Left renal cortex interstitium (tissue), 4 donors: ENCODE measurements at places on chromosomes 5 and 9. TPM values are rescaled to one million over a fixed set of nuclear protein-coding genes. Genes with fewer than 3 reads are reported as not detected.

The RASGRF2 gene
- polyA plus RNA-seq, result 2.3 TPM

The DND1 gene
- polyA plus RNA-seq, result not detected

The CCDC192 gene
- polyA plus RNA-seq, result 1.4 TPM

The IL7R gene
- polyA plus RNA-seq, result 0.72 TPM

The IGFBPL1 gene
- 1.0 TPM for polyA plus RNA-seq

The INSYN2B gene
- polyA plus RNA-seq, result 1.5 TPM

The SCGB3A2 gene
- 0.36 TPM for polyA plus RNA-seq

The GDNF gene
- polyA plus RNA-seq, result 12.6 TPM

The IFNA2 gene
- not detected for polyA plus RNA-seq

The ORM2 gene
- not detected for polyA plus RNA-seq

- DNase-seq, result no peak
Observed at GRCh38 chr5:51043745-51044144, 339.5 kb upstream of the ISL1 start.

- no peak for DNase-seq
Observed at GRCh38 chr5:173933901-173934300, 45.8 kb downstream of the CPEB4 start.

DNA sequence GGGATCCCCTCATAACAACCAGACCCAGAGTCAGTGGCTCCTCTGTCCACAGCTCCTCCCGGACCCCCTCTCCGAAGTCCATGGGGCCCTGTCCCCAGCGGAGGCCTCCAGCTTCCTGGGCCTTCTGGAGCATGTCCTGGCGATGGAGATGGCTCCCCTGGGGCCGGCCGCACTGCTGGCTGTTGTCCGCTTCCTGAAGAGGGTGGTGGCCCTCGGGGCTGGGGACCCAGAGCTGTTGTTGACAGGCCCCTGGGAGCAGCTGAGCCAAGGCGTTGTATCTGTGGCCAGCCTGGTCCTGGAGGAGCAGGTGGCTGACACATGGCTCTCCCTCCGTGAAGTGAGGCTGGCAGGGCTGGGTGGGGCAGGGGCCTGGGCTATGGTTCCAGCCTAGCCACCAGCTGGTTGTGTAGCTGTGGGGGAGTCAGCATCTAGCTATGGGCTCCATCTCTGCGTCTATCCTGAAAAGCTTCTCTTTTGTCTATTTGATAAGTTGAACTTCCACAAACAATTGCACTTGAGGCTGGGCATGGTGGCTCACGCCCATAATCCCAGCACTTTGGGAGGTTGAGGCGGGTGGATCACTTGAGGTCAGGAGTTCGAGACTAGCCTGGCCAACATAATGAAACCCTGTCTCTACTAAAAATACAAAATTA lies 4.7 kb downstream of the ADGRD2 start:
- DNase-seq, result no peak

GRCh38 chr5:81393430-81393782 lies 528 bp downstream of the ACOT12 start:
- no peak for DNase-seq

DNA sequence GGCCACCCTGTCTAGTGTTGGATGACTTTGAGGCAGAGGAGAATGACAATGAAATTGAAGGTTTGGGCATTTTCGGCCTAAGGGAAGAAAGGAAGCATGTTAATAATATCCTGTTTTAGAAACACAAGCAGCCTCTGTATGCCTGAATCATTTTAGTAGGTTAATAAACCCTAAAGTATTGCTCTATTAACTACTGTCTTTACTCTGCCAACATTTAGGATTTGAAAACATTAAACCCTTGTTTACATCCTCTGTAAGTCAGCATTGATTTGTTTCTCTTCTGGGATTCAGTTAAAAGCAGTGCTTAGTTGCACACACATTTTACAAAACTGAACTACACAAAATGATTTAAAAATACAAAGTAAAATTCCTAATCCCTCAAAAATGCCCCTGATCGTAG lies 358.9 kb downstream of the ARRDC3 start:
- DNase-seq, result peak; percentile 19

DNA sequence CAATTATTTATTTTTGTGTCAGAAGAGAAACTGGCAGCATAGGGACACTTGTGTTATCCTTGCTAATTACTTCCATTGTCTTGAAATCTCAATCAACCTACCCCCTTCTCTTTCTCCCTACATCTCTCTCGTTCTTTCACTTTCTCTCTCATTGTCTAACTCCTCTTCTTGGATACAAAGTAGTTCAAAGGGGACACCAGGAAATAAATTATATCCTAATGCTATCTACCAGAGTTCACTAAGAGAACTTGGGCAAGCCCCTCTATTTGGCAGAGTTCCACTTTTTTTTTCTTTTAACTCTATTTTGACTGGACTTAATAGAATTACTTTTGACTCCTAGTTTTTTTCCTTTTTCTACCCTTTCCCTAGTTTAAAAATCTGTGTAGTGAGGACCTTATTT lies 102.2 kb downstream of the MEF2C start:
- DNase-seq, result no peak

DNA sequence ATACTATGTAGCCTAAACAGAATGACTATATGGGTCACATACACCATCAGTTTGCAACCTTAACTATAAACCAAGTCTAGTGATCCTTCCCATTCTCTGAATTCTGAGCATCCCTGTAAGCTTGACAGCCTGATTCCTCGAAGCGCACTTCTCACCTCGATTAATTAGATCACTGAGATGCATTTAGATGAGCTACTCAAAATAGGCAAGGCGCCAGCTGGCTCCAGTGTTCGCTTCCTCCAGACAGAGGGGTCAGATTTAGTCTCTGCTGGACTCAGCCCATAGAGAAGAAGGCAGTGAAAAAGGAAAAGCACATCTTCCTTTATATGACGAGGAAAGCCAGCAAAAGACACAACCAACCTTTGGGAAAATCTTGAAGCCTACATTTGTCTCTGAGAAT lies 371.5 kb downstream of the MLLT3 start:
- DNase-seq, result no peak

GRCh38 chr5:72376381-72376780 lies 56.2 kb downstream of the PTCD2 start:
- no peak for DNase-seq

DNA sequence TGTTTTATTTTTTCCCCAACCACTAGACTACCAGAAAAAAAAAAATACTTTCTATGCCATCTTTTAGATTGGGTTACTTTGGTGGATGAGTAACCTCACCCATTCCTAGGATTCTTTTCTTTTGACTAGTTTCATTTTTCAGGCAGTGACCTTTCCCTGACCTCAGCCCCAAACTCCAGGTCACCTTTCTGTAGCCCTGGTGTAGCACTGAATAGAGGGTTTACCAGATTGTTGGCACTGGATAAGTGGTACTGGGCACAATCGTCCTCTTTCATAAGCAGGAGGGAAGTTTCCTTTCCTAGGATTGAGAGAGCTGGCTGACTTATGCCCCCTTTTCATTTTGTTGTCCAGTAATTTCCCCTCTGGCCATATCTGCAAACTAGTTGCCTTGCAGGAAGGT lies 169.4 kb upstream of the TMEM161B start:
- DNase-seq, result no peak

- no peak for DNase-seq
Observed at GRCh38 chr5:37803487-37803886, 36.4 kb downstream of the GDNF start.

DNA sequence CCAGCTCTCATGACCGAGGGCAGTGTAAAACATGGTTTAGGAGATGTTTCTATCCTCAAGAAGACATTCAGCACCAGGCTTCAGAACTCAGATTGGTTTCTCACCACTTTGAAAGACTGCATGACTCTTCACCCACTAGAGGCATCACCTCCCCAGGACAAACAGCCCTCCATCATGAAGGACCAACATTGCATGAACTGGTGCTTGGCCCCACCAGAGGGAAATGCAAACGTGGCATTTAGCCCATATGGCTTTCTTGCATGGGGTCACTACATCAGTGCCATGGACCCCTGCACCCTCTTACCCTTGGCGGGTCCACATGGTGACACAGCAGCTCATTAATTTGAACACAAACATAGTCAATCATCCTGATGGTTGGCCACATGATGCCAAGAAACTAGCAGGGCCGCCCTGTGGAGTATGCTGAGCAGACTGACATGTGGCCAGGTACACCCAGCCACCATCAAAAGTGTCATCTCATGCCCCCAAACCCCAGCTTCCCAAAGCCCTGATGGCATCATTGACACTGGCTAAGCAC lies 129.5 kb upstream of the FSTL4 start:
- DNase-seq, result no peak

DNA sequence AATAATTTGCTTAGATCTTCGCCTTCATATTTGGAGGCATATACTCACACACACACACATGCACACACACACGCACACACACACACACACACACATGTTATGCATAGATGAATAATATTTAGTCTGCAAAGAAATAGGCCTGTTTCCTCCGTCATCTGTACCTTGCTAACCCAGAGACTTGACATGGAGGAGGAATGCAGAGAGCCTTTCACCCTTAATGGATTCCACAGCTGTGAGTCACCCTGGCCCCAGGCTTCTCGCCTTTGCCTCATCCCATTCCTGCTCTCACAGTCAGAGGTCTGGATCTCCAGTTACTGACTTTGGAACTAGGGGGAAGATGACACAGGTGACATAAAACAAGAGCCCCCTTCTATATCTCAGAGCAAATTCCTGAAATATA lies 29.7 kb downstream of the ZNF462 start:
- DNase-seq, result no peak

GRCh38 chr5:155699385-155699784 lies 627.6 kb upstream of the SGCD start:
- no peak for DNase-seq

GRCh38 chr9:133782157-133783130 lies 44.3 kb upstream of the SARDH start:
- peak; percentile 68 for DNase-seq

- no peak for DNase-seq
Observed at GRCh38 chr5:72749362-72749997, 67.0 kb upstream of the TNPO1 start.

DNA sequence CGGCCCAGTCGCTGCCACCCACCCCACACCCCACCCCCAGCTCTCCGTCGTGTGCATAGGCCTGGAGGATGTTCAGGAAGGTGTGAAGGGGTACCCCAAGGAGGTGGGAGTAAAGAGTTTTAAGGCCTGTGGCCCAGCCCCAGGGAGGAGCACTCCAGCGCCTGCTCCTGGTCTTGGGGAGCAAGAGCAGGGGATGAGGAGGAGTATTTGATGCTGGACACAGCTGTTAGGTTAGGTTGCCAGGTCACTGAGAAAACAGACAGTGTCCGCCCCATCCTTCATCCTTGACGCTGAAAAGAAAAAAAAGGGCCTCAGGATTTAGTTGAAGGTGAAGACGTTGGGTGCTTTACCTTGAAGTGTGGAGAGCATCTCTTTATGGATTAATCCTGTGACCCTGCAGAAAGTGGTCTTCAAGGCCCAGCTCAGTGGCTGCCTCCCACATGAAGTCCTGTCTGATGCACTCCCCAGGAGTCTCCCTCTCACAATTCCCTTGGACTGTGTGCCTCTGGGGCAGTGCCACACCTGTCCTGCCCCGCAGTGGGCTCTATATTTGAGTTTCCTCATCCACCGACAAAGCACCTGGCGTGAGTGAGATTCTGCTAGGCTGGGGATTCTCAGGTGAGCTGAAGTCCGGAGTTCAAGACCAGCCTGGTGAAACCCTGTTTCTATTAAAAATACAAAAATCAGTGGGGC lies 101.8 kb downstream of the SPRY4 start:
- DNase-seq, result no peak

DNA sequence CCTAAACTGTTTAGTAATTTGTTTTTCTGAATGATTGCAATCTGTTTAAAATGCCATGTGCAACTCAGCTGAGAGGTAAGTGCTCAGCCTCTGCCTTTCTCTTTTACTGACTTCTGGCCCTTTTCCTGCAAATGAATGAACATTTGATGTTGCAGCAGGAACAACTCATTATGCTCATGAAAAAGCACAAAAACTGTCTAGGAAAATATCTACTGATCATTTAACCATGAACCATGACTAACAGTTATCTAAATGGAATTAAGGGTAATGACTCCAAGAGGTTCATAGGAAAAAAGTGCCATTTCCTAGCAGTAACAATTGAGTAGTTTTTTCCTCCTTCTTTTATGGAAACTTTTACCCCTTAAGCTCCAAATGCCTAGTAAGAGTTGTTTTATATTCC lies 70.6 kb upstream of the ANKH start:
- DNase-seq, result no peak

DNA sequence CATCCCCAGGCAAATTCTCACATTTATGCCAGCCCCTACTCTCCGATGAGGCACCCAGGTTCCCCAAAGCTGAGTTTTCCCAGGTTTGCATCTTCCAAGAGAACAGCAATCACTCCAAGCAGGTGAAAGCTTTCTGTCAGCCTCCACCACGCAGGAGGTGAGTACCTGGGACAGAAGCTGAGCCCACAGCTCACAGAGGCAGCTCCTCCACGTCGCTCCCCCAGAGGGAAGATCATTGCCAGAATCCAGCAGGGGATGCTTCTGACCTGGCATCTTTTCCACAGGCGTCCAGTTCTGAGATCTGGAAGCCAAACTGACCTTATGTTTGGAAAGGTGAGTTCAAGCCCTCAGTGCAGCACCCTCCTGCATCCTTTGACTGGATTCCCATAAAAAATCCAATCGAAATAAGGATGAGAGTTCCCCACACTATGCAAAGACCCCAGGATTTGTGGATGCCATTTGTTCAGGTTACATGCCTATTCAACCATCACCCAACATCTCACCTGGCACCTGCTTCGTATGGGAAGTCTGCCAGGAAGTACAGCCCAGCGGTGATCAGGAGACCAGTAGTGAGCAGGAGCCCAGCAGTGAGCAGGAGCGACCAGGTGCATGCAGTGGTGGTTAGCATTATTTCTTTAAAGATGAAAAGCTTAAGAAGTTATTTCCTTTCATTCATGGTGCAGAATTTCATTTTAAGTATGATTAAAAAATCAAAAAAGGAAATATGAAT lies 47.4 kb upstream of the OLFM1 start:
- DNase-seq, result no peak

- no peak for DNase-seq
Observed at GRCh38 chr9:30972654-30973053, 1411.8 kb upstream of the ACO1 start.

DNA sequence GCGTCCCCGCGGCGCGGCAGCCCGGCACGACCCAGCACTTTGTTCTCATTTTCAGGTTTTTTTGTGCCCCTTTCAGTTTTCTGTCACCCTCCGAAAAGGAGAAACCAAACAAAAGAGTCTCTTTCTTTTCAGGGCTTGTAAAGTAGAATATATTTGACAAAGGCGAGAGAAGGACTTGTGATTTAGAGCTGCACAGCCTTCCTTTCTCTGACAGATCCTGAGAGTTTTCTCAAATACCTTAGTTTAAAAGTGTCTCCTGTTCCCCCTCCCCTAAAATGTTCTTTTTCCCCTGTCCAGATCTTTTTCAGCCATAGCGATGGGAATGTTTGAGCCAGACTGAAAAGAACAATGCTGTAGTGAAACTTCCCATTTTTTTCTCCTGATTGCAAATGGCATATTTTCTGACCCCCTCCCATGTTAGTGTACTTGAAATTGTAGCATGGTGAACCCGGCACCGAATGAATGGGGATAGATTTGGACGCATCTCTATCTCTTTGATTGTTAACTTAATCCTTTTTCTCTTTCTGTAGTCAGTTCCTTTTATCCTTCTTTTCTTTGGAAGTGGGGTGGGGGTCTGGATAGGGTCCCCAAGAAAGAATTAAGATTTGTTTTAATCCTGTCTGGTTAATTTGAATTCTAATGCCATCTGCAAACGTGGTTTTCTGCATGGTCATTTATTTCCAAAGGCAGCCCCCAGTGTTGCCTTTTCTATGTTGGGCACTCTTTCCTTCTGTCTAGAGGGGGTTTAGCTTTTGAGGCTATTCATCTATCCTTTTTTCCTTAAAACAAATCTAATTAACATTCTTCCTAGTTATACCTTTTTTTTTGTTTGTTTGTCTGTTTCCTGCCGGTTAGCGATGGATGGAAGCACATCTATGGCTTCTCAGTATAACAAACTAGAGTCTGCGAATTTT lies 2.2 kb downstream of the ZSWIM6 start:
- DNase-seq, result no peak
